NCI-H446 treated with DMSO at 0.1 percent for 48 hours (cell line): ENCODE measurements at places on chromosomes 6 and 20.

GRCh38 chr6:41344876-41345275 lies 9.5 kb downstream of the NCR2 start:
- DNase-seq, result no peak

DNA sequence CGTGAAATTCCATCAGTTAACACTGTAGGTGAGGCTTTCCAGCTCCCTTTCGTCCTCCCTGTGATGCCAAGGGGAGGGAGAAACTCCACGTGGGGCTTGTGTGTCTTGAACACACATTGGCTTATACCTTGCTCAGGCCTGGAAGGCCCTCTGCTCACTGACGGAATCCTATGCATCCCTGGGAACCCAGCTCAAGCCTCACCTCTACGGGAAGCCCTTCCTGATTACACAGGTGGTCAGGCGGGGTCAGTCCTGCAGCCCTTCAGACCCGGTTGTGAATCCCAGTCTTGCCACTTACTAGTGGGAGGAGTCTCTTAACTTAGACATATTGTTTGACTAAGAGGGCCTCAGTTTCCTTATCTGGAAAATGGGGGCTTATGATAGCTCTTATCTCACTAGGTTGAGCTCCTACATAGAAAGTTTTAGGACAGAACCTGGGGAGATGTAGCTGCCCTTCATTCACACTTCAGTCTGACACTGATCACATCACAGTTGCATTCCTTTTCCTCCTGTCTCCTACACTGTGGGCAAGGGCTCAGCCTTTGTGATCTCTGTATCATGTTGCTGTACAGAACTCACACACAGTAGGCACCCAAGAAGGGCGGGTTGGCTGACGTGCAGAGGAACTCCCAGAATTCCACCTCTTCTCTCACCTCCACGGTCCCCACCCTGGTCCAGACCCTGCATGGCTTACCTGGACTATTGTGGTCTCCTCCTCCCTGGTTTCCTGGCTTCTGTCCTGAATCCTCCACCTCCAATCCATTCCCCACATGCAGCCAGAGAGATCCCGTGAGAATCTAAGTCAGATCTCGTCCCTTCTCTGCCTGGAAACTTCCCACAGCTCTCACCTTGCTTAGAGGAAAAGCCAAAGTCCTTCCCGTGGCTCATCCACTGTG lies 129.6 kb downstream of the CEBPB start:
- no peak for DNase-seq

- DNase-seq, result no peak
Measured at GRCh38 chr20:21867353-21867752, 161.9 kb downstream of the PAX1 start.

GRCh38 chr20:47743671-47744070 lies 41.6 kb downstream of the SULF2 start:
- DNase-seq, result no peak

- DNase-seq, result peak; percentile 40
Measured at GRCh38 chr6:28880894-28881780, 42.6 kb downstream of the TRIM27 start.

DNA sequence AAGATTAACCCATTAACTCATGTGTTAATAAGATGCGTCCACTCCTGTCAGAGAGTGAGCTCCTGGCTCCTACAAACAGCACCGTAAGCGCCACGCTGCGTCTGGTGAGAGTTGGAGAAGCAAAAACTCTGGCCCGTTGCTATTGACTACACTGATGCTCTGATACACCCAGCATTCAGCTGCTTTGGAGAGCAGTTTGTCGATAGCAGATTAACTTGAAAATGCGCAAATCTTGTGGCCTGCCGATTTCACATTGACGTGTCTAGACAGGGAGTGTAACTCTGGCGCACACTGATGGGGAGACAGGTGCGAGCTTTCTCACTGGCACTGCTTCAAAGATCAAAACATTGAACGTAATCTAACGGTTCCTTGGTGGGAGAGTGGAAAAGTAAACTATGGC lies 151.7 kb upstream of the RPS6KA2 start:
- no peak for DNase-seq

DNA sequence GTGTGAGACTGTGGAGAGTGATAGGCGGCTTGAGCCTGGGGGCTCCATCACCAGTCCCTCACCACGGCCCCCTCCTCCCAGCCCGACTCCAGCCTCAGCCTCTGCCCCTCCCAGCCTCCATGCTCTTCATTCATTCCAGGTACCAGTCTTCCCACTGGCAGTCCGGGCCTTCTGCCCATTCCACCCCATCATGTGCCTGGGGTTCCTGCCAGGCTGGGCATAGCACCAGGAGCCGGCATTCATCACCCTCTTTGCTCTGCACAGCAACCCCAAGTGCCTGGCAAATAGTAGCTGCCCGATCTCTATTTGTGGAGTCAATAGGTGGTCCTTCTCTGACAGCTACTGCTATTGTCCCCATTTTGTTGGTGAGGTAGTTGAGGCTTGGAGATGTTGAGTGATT lies 39.6 kb upstream of the GTSF1L start:
- no peak for DNase-seq

- DNase-seq, result no peak
Measured at GRCh38 chr6:156189714-156190113, 587.5 kb upstream of the ARID1B start.

DNA sequence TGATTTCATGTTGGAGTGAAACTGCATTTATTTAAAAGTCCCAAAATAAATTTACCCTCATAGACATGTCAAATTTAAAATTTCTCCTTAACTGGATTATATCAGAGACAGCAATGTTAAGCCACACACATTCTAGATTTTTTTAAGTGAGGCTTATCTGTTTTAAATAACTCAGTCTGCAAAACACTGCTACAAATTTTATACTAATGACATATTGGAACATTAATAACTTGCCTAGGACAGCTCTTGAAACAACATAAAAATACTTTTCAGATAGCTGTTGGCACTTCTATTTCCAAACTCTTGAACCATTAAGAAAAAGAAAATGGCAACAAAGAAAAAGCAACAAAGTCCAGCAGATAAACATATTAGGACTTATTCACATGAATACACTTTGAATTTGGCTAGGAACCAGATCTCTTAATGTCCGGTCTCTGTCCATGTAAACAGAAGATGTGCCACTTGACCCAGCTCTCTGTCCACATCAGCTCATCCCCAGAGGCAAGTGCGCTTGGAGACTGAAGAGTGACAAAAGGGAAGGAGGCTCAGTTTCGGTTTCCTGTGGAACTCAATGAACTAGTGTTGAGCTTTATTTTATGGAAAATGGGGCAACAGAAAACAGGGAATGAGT lies 219.3 kb upstream of the THBS2 start:
- no peak for DNase-seq
